ENCODE measurements at places on chromosomes 1 and 21. TPM values are rescaled to one million over a fixed set of nuclear protein-coding genes. Genes with fewer than 3 reads are reported as not detected.
A peak's percentile ranks its signal among the peaks of the same experiment; 100 is the strongest.

DNA sequence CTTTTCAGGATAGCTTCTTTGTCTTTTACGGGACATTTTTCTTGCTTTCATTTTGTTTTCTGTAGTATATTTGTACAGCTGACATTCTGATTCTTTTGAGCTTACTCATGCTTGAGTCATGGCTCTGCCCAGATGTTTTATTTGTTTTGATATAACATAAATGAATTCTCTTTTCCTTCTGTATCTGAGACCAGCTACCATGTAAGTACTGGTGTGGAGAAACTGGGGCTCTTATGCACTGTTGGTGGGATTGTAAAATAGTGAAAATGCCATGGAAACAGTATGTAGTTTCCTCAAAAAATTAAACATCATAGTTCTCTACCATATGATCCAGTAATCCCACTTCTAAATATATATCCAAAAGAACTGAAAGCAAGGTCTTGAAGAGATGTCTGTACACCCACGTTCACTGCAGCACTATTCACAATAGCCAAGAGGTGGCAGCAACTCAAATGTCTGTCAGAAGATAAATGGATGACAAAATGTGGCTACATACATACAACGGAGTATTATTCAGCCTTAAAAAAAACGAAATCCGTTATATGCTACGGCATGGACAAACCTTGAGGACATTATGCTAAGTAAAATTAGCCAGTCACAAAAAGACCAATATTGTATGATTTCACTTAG is 61.4 kb downstream of the EIF2B3 start:
- H3K4me1 ChIP-seq = no peaks in the 10 kb centered on the region
- H3K36me3 ChIP-seq = no peaks in the 10 kb centered on the region
- no peak for DNase-seq

Gene ARTN
- polyA plus RNA-seq = 17.4 TPM

GRCh38 chr21:42308161-42308913 is 6.9 kb downstream of the TFF3 start:
- no peaks in the 10 kb centered on the region for H3K4me1 ChIP-seq
- H3K36me3 ChIP-seq = no peaks in the 10 kb centered on the region
- H3K4me3 ChIP-seq = no peak overlapping the region
- peaks cover 3% of the 10 kb centered on the region for H3K27me3 ChIP-seq
- no peak for DNase-seq

Gene DNAH14
- polyA plus RNA-seq = 8.4 TPM

DNA sequence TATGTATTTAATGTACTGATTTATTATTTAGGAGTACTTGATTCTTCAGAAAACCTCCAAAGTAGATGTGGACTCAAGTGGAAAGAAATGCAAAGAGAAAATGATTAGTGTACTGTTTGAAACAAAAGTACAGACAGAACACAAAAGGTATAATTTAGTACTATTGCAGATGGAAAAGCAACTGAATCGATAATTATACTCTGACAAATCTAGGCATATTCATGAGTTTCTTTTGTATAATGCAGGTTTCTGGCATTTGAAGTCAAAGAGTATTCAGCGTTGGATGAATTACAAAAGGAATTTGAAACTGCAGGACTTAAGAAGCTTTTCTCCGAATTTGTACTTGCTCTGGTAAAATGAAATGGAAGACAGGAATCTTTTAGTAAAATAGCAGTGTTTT is 12.5 kb downstream of the RWDD3 start:
- no peak overlapping the region for H3K27ac ChIP-seq
- no peaks in the 10 kb centered on the region for H3K27me3 ChIP-seq
- H3K36me3 ChIP-seq = no peaks in the 10 kb centered on the region
- H3K4me3 ChIP-seq = no peak overlapping the region
- DNase-seq = no peak
- H3K4me1 ChIP-seq = no peaks in the 10 kb centered on the region

DNA sequence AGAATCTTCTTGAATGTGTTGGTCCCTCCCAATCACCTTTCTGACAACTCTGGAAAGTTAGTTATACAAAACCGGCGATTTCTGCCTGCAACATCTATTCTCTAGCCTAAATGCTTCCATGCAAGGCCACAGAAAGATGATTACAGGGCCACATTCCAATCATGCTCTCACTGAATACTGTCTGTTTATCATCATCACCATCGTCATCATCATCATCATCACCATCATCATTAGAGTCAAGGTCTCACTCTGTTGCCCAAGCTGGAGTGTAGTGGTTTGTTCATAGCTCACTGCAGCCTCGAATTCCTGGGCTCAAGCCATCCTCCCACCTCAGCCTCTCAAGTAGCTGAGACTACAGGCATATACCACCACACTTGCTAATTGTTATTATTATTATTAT is 521.2 kb upstream of the DAB1 start:
- no peak overlapping the region for H3K4me3 ChIP-seq
- H3K4me1 ChIP-seq = no peaks in the 10 kb centered on the region
- DNase-seq = no peak
- H3K36me3 ChIP-seq = no peaks in the 10 kb centered on the region

Gene CCDC27
- 0.15 TPM for polyA plus RNA-seq

- H3K27ac ChIP-seq = no peak overlapping the region
- H3K4me3 ChIP-seq = no peak overlapping the region
- no peaks in the 10 kb centered on the region for H3K27me3 ChIP-seq
- H3K36me3 ChIP-seq = no peaks in the 10 kb centered on the region
Observed at GRCh38 chr1:27529704-27530018, 39.7 kb upstream of the WASF2 start.

DNA sequence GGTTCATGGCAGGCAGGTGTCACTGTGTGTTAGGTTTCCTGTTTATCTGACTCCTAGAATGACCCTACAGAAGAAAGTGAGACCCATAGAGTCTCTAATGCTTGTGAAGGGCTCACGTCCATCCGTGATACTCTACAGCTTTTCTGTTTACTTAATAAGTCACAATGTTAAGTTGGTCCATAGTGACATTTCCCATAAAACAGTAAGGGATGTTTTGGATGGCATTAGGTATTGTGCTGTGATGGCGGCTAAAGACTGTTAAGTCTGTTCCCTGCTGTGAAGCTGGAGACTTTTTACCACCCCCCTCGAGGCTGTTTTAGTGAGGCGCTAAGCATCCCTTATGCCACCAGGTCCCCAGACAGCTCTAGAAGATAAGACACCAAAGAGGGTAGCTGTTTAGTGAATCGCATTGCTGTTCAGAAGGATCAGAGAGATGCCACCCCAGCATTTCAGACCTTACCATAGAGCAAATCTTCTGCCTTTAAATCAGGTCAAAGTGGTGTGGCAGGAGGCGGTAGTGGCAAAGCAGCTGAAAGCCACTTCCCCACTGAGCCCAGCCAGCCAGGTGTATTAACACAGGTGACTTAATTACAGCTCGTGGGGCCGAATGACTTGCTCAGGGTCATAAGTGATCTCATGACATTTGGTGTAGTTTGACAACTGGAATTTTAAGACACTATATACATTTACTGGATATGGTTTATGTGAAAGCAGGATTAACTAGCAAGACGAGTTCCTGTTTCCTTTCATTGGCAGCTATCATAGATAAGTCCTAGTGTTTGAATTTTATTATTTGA is 25.0 kb downstream of the SLC37A1 start:
- DNase-seq = no peak
- H3K27ac ChIP-seq = no peak overlapping the region
- no peak overlapping the region for H3K4me3 ChIP-seq
- H3K4me1 ChIP-seq = no peaks in the 10 kb centered on the region
- peaks cover 6% of the 10 kb centered on the region for H3K36me3 ChIP-seq

DNA sequence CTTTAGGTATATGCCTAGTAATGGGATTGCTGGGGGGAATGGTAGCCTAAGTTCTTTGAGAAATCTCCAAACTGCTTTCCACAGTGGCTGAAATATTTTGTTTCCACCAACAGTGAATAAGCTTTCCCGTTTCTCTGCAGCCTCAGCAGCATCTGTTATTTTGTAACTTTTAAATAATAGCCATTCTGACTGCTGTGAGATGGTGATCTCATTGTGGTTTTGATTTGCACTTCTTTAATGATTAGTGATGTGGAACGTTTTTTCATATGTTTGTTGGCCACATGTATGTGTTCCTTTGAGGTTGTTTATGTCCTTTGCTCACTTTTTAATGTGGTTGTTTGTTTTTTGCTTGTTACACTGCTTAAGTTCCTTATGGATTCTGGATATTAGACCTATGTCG is 237.4 kb downstream of the CENPF start:
- H3K4me3 ChIP-seq = no peak overlapping the region
- no peak overlapping the region for H3K27ac ChIP-seq
- no peak for DNase-seq

DNA sequence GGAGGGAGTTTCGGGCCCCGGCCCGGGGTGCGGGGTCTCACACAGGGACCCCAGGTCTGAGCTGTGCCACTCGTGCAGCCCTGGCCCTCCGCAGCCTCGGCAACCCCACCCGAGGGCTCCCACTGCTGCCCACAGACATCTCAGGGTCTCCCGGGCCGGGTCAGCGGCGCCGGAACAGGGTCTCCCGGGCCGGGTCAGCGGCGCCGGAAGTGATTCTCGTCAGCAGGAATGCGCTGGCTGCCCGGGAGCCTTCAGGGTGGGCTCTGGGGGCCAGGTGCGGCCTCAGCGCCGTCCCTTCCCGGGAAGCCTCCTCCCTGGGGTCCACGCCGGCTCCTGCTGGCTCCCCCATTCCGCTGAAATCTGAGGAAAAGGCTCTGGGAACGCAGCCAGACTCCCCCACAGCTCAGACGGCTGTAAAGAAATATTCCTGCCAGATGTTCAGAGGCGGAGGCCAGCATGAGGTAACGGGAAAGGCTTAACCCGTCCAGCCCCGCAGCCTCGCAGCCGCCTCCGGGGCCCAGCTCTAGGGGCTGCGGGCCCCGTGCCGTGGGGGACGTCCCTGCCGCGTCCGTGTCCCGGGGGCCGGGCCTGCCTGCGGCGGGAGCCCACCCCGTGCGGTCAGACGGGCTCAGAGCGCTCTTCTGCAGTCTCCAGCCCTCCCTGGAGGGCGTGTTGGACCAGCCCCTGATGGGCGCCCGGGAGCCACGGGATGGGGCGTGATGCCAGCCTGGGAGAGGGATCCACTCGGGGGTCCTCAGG is 8.7 kb upstream of the COL6A1 start:
- peak overlapping the region; percentile 42 for H3K4me3 ChIP-seq
- H3K4me1 ChIP-seq = peaks cover 25% of the 10 kb centered on the region
- no peaks in the 10 kb centered on the region for H3K27me3 ChIP-seq

Gene PLA2G2D
- polyA plus RNA-seq = not detected

GRCh38 chr1:247407180-247407616 is 8.8 kb upstream of the NLRP3 start:
- no peak for DNase-seq
- H3K4me3 ChIP-seq = no peak overlapping the region
- H3K27ac ChIP-seq = no peak overlapping the region
- no peaks in the 10 kb centered on the region for H3K36me3 ChIP-seq

GRCh38 chr1:230029244-230029941 is 37.6 kb upstream of the GALNT2 start:
- DNase-seq = no peak
- no peaks in the 10 kb centered on the region for H3K36me3 ChIP-seq
- no peaks in the 10 kb centered on the region for H3K27me3 ChIP-seq
- H3K4me3 ChIP-seq = no peak overlapping the region
- peaks cover 4% of the 10 kb centered on the region for H3K4me1 ChIP-seq

GRCh38 chr1:156926175-156926574 is 5.7 kb downstream of the LRRC71 start:
- peaks cover 3% of the 10 kb centered on the region for H3K4me1 ChIP-seq
- H3K4me3 ChIP-seq = no peak overlapping the region
- peaks cover 83% of the 10 kb centered on the region for H3K27me3 ChIP-seq
- no peaks in the 10 kb centered on the region for H3K36me3 ChIP-seq
- no peak overlapping the region for H3K27ac ChIP-seq

DNA sequence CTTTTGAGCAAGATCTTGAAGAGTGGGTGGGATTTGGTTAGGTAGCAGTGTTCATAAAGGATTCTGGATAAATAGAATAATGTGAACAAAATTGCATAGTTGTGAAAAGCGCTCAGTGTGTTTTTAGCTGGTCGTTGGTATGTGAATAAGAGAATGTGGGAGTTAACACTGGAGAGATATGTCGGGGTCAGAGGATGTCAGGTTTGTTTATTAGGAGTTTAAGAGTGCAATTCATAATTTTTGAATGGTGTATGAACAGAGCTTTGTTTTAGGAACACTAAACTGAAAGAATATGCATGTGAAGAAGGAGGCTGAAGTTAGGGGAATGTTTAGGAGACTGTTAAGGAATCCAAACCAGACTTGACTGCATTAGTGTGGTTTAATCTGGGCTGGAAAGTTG is 9.4 kb downstream of the USP16 start:
- no peaks in the 10 kb centered on the region for H3K4me1 ChIP-seq
- no peaks in the 10 kb centered on the region for H3K27me3 ChIP-seq
- H3K4me3 ChIP-seq = no peak overlapping the region
- DNase-seq = no peak
- no peak overlapping the region for H3K27ac ChIP-seq
- peaks cover 35% of the 10 kb centered on the region for H3K36me3 ChIP-seq

DNA sequence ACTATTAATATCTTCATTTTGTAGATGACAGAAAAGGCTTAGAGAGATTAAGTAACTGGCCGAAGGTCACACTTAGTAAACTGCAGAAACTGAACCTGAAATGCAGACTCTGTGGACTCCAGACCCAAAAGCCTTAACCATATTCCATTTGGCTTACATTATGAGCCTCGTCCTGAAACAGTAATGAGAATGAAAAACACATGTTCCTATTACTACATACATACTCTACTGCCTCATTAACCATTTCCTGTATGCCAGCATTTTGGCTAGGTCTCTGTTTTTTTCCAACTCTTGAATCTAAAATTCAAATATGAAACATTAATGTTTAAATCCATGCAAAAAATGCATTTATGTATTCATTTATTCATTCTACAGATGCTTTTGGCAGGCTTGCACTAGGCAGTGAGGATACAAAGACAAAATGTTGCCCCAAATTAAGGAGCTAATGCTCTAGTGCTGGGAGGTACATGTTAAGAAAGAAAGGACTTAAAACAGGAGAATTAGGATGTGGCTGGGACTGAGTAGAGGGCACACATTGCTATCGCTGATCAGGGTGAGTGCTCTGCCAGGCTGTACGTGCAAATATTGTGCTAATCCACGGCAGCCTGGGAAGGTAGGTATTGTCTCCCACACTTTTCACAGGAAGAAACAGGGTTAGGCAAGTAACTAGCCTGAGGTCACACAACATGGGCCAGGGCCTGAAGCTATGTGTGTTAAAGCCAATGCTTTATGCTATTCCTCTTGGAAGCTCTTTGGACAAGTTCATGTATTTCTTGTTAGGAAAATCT is 14.0 kb downstream of the DEGS1 start:
- H3K36me3 ChIP-seq = peaks cover 21% of the 10 kb centered on the region
- no peak for DNase-seq
- H3K4me3 ChIP-seq = no peak overlapping the region
- no peaks in the 10 kb centered on the region for H3K4me1 ChIP-seq
- no peaks in the 10 kb centered on the region for H3K27me3 ChIP-seq

Data from H1 (cell line).